ENCODE measurements at places on chromosomes 5 and 9.

GRCh38 chr5:167765352-167765751, 526.1 kb upstream of the WWC1 start:
- DNase-seq, result no peak

GRCh38 chr5:22531986-22532385, 321.2 kb downstream of the CDH12 start:
- DNase-seq, result no peak

DNA sequence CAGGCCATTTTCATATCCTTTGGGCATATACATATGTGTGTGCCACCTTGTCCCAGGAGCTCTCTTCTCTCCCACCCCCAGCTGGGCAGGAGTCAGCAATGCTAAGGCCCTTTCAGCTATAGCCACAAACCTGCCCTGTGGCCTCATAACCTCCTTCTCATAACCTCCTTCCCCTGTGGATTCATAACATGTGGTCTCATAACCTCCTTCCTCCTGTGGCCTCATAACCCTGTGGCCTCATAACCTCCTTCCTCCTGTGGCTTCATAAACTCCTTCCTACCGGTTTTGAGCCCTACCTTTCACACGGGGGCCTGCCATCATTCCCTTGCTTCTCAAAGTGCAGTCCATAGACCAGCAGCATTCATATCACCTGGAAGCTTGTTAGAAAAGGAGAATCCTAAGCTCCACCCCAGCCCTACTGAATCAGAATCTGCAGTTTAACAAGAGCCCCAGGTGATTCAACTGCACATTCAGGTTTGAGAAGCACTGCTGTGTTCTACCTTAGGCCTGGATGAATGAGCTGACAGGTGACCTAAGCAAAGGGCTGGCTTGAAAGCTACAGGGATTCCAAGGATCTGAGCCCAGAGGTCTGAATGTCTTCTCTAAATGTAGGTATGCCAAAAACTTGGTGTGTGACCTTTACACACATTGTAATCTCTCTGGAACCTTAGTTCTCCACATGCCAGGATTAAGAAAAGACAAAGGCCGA, 41.9 kb upstream of the PLPP6 start:
- DNase-seq, result no peak

- DNase-seq, result no peak
These were observed 481 bp downstream of the MRPL36 start for GRCh38 chr5:1799110-1799601.

- no peak for DNase-seq
These were observed 33.9 kb downstream of the GNAQ start for GRCh38 chr9:77997611-77998284.

GRCh38 chr9:114001794-114002261, 76.3 kb downstream of the AMBP start:
- no peak for DNase-seq
